ENCODE measurements at places on chromosomes 3 and 15.

DNA sequence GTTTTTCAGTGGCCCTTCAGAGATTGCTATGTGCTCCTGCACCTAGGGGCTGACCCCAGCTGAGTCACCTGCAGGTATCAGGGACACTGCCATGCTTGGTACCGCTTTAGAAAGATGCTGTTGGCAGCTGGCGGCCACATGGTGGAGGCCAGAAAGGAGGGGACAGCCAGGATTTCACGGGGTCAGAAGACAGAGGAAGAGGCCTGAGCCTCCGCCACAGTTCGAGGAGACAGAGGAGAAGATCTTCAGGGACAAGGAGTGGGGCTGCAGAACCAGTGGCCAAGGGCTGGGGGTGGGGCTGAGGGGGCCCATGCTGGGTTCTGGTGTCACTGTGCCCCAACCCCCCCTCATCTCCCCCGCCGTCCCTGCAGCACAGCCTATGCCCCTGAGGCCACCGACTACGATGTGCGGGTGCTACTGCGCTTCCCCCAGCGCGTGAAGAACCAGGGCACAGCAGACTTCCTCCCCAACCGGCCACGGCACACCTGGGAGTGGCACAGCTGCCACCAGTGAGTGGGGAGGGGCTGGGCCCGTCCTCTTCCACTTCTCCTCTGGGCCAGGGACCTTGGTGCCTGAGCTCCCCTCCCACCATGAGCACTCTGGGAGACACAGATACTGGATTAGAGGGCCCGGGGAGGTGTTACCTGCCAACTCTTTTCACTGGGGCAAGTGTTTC, 19.9 kb downstream of the LOXL1 start:
- DNase-seq = no peak

DNA sequence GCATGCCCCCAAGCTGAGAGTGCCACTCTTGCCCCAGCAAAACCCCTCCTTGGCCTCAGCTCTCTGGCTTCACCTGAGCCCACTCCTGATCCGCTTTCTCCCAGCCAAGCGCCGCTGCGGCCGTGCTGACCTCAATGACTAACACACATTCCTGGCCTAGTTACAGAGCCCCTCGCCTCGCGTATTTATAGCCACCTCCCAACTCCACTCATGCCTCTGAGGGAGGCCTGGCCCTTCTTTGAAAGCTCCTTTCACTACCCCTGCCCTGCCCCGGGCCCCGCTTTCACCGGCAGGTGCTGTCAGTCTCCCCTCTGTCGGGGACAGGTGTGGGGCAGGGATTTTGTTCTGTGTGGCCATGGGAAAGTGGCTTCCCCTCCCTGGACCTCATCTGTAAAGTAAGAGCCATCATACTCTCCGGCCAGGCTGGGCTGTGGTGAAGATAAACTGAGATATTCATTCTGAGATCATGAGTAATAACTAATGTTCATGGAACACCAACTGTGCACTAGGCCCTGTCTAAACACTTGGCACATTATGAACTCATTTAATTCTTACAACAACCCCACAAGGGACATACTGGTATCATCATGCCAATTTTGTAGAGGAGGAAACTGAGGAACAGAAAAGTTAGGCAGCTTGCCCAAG, 13.2 kb upstream of the ATP2B2 start:
- no peak for DNase-seq

DNA sequence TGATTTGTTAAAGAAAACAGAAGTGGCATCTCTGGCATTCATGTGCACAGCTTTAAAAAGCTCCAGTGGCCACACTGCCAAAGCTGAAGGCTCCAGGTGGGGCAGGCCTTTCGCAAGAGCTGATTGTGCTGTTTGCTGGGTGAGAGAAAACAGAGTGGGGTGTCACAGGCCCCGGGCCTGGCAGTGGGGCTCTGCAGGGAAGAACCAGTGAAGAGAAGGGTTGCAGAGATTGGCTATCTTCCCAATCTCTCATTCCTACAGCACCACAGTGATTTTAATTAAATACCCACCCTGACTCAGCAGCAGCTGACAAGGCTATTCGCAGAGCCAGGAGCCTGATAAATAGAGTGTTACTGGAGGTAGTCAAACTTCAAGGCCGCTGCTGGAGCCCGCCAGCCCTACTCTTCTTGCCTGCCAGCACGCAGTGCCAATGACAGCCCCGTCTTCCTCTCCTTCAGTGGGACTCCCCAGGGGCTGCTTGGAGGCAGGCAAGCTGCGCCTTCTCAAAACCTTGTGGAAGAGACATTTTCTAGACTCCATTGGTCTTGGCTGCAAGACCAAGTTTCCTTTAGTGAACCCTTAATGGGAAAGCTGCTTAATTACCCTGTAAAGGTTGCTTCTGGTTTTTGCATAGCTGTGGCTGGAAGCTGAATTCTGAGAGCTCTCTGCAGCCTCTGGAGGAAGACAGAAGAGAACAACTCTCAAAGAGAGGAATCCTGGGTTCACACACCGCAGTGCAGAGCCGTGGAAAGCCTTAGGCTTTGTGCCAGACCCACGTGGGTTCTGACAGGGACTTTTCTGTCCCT, 225.8 kb upstream of the SLCO3A1 start:
- no peak for DNase-seq

GRCh38 chr3:13371100-13372075, 48.7 kb downstream of the NUP210 start:
- DNase-seq = no peak

DNA sequence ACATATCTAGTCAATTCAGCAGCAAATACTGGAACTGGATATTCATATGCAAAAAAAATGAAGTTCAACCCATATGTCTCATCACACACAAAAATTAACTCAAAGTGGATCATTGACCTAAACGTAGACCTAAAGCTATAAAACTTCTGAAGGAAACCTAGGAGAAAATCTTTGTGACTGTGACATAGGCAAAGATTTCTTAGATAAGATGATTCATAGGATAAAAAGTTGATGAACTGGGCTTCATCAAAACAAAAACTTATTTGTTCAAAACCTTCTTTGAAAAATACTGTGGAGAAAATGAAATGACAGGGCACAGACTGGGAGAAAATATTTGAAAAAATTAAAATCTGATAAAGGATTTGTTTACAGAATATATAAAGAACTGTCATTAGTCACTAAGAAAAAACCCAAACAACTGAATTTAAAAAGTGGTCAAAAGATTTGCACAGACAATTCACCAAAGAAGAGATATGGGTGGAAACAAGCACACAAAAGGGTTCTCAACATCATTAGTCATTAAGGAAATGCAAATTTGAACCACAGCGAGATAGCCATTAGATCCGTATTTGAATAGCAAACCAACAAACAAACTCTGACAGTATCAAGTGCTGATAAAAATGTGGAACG, 62.8 kb downstream of the ITGB5 start:
- no peak for DNase-seq

DNA sequence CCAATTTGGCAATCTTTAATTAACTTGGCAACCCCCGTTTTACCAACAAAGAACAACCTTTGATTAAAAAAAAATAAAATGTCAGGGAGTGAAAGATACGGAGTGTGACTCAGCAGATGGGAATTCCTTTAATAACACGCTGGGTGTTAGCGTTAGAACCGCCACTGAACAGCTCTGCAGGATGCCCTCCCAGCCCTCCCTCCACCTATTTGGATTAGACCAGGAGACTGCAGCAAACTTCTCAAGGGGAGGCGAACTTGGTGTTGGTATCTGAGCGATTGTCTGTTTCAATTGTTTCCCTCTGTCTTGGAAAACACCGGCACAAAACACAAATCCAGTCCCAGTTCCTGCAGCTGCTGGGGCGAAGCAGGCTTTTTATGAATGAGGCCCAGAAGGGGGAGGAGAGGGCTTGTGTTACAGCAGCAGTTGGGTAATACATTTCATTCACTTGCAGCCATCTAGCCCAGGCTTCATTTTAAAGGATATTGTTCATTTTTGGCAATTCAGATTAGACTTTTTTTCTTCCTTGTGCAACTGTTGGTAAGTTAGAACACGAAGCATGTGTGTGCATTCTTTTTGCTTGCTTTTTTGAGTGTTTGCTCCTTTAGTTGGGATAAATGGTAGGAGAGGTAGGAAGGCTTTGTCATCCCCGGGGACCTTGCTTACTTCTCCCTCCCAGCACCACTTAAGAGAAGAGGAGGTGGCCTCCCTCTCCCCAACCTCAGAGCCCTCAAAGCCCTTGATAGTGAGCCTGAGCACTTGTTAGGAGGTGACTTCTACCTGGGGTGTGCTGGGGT, 152.3 kb downstream of the IGF1R start:
- no peak for DNase-seq

GRCh38 chr3:127785711-127786265, 36.5 kb downstream of the MGLL start:
- no peak for DNase-seq

GRCh38 chr3:81760215-81760614, 1.2 kb downstream of the GBE1 start:
- DNase-seq = no peak

- DNase-seq = no peak
Measured at GRCh38 chr3:134406331-134407238, 32.3 kb upstream of the AMOTL2 start.

- DNase-seq = peak; percentile 81
Measured at GRCh38 chr15:52528564-52529340, at the start of gene MYO5A. Gene MYO5A (minus strand): TSS chr15:52528880. CDS start chr15:52528806, 74 bp downstream.

DNA sequence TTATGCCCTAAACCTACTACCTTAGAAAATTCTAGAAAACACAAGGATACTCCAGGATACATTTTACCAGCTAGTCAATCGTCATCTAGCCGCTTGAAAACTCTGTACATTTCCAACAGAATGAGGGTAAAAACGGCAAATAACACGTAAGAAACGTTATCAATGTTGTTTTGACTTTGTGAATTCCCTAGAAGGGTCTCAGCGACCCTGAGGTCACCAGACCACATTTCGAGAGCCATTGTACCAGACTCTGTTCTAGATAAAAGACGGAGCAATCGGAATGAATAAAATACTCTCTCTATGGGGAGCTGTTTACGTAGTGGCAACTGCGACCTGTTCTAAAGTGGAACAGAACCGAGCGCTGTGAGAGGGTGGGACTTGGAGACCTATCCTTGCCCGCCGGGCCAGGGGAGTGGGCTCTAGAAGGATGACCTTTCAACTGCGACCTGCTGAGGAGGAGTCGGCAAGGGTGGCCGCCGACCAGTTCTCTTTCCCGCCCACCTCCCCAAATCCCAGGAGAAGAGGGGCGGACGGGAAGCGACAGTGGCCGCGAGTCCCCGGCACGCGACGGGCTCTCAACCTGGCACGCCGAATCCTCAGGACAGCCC, 778 bp upstream of the AP4E1 start:
- peak; percentile 32 for DNase-seq

GRCh38 chr3:149128821-149129220, 617 bp upstream of the HPS3 start:
- DNase-seq = no peak

- DNase-seq = no peak
Measured at GRCh38 chr3:191356631-191357439, 26.5 kb upstream of the UTS2B start.

DNA sequence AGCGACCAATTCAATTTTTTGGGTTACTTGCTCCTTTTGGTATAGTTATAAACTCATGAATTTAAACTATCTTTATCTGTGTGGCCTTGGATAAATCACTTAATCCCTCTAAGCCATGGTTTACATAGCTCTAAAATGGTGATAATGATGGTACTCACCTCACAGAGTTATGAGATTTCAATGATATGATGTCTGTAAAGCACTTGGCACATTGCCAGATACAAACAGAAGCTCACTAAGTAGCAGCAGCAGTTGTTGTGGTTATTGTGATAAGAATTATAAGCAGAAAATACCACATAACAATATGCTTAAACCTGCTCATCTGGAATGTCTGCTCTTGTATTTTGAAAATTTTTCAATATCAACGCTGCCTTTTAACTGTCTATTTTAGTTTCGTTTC, 185.1 kb upstream of the SNTN start:
- DNase-seq = no peak

DNA sequence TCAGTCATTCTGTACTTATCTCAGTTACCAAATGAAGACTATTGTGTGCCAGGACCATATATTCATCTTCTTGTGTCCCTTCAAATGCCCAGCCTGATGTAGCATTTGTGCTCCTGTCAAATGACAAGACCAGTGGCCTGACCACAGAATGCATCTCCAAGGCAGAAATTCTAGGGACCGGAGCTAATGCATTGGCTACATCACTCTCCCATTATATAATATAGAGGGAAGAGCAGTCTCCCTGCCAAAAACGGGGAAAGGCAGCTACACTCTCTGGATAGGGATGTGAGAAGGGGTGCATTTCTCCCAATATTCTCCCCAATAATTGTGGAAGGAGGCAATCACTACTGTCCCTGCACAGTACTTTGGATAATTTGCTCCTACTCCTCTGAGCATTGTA, 312.0 kb downstream of the EPHB1 start:
- no peak for DNase-seq

GRCh38 chr3:72614394-72615074, 233.7 kb downstream of the SHQ1 start:
- DNase-seq = no peak

GRCh38 chr3:193737191-193737751, 144.3 kb downstream of the OPA1 start:
- DNase-seq = no peak

DNA sequence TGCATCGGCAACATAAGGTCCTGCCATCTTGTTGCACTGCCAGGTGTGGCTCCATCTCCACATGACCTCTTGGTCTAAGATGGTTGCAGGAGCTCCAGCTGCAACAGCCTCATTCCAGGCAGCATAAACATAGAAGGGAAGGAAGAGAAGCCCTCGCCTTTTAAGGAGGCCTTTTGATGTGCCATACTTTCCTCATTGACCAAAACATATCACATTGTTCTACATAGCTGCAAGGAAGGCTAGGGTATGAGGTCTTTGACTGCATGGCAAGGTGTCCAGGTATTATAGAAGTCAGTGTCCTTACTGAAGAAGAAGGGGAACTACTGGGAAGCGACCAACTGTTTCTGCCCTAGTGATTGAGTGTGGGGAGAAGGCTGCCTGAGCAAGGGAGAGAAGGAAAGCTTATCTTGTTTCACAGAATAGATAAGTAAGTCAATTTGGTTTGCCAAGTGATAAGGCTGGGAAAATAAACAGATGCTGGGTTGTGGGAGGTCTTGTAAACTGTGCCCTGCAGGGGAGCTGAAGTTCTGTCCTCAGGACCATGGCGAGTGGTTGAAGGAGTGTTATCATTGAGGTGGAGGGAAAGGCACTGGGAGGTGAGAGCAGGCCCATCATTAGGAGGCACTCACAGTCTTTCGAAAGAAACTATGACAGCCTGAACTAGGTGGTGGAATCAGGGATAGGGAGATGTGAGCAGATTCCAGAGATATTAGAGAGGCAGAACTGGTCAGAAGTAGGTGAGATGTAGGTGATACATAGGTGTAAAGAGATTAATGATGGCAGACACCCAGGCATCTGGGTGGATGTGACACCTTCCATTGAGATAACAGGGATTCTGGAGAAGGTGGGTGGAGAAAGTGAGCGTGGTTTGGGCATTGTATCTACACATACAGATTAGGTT, 93.8 kb upstream of the IGF1R start:
- no peak for DNase-seq

GRCh38 chr15:49174902-49175301, 4.9 kb downstream of the GALK2 start:
- DNase-seq = no peak

DNA sequence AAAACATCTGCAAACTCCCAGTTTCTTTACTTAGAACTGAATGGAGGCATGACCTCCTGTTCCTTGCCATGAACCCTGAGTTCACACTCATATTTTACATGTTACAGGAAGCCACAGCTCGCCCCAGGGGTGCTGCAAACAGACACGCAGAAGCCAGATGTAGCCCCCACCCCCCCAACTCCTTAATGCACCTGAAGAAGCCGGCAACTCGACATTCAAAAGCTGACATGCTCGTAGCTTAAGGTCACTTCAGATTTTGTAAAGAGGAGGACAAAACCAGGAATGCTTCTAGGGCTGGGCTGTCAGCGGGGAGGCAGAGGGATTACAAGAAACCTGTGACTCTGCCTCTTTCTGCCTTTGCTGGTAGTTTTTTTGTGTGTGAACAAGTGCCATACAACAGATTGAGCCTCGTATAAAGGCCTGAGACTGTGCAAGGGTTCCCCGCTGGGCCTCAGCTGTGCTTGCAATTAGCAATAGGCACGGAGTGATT, 42.0 kb upstream of the FEZF2 start:
- DNase-seq = no peak

Data from CD4-positive, alpha-beta T cell treated with Interleukin-6 at 100 ng/mL for 8 hours (primary cell).